Activated CD4-positive, CD25-positive, alpha-beta regulatory T cell treated with anti-CD3 and anti-CD28 coated beads, Interleukin-2, amount 50 U/mL, for 16 hours (primary cell): ENCODE measurements at places on chromosomes 2 and 18.

DNA sequence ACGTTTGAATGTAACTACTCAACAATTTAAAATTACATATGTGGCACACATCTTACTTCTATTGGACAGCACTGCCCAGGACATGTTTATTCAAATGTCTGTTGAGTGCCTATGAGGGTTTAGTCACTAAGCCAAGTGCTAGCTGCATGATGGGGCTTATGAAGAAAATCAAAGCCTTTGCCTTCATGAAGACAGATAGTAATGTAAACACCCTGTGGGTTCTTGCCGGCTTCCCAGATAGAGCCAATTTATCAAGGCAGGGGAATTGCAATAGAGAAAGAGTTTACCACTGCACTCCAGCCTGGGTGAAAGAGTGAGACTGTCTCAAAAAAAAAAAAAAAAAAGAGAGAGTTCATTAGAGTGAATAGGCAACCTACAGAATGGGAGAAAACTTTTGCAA lies 43.7 kb upstream of the NEB start:
- DNase-seq: no peak

GRCh38 chr18:57923611-57924010 lies 120.4 kb upstream of the NEDD4L start:
- no peak for DNase-seq

DNA sequence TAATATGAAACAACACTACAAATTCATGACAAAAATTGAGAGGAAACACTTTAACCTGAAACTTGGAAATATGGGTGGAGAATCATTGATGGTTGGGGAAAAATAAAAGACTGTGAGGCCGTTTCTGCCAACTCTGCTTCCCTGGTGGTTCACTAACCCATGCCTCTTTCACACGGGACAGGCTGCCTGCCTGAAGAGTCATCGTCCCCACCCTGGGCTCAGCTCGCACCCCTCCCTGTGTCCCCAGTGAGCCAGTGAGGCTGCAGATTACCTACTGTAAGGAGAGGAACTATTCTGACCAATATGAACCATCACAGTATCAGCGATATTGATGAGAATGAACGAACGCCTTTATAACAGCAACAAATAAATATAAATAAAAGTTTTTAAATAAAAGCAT lies 357.8 kb upstream of the CDH20 start:
- no peak for DNase-seq

GRCh38 chr18:74715306-74715705 lies 117.6 kb downstream of the ZNF407 start:
- DNase-seq: no peak

DNA sequence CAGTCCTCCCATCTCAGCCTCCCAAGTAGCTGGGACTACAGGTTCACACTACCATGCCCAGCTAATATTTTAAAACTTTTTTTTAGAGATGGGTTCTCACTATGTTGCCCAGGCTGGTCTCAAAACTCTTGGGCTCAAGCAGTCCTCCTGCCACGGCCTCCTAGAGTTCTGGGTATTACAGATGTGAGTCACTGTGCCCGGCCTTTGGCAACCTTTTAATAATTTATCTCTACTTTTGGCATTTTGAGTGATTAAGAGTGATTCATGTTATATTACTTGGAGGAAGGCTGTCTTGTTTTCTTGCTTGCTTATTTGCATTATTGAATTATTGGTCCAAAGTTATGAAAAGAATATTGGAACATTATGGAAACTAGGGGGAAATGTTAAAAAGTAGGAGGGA lies 24.3 kb downstream of the NCOA1 start:
- DNase-seq: no peak

DNA sequence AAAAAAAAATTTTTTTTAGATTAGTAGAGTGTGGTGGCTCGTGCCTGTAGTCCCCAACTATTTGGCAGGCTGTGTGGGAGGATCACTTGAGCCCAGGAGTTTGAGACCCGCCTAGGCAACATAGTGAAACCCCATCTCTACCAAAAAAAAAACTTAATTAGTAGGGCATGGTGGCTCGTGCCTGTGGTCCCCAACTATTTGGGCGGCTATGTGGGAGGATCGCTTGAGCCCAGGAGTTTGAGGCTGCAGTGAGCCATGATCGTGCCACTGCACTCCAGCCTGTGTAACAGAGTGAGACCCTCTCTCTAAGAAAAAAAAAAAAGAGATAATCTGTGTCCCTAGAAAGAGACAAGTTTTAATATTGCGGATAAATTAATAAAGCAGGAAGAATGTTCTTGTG lies 8.8 kb downstream of the GPR55 start:
- DNase-seq: no peak

- DNase-seq: no peak
Measured at GRCh38 chr18:26717123-26717719, 148.3 kb downstream of the AQP4 start.

GRCh38 chr18:9366126-9366714 lies 31.6 kb downstream of the TWSG1 start:
- no peak for DNase-seq

DNA sequence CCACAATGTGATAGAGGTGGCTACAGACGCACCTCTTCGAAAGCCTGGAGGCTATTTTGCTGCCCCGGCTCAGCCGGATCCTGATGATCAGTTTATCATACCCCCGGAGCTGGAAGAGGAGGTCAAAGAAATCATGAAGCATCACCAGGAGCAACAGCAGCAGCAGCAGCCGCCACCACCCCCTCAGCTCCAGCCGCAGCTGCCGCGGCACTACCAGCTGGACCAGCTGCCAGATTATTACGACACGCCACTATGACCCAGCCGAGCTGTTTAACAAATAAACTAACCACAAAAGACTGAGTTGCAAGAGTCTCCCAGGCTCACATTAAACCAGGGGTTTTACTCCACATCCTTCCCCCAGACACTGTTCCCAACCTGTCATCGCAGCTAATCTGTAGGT lies 263.8 kb downstream of the PHLPP1 start:
- DNase-seq: no peak

DNA sequence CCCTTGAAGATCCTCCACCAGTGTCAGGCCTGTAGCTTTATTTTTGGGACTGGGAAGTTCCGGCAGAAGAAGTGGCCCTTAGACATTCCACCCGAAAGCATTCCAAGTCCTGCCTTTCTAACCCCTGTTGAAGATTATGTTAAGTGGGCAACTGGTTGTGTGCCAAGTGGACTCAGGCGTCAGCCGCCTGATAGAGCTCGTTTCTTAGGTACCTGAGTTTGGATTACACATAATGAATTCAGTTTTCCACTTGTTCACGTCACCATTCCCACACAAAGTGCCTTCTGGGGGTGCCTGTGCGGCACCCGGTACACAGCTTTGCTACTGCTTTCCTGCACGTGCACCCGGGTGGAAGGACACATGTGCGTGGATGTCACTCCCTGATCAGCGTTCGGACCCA lies 156.5 kb downstream of the PTGR3 start:
- DNase-seq: no peak

DNA sequence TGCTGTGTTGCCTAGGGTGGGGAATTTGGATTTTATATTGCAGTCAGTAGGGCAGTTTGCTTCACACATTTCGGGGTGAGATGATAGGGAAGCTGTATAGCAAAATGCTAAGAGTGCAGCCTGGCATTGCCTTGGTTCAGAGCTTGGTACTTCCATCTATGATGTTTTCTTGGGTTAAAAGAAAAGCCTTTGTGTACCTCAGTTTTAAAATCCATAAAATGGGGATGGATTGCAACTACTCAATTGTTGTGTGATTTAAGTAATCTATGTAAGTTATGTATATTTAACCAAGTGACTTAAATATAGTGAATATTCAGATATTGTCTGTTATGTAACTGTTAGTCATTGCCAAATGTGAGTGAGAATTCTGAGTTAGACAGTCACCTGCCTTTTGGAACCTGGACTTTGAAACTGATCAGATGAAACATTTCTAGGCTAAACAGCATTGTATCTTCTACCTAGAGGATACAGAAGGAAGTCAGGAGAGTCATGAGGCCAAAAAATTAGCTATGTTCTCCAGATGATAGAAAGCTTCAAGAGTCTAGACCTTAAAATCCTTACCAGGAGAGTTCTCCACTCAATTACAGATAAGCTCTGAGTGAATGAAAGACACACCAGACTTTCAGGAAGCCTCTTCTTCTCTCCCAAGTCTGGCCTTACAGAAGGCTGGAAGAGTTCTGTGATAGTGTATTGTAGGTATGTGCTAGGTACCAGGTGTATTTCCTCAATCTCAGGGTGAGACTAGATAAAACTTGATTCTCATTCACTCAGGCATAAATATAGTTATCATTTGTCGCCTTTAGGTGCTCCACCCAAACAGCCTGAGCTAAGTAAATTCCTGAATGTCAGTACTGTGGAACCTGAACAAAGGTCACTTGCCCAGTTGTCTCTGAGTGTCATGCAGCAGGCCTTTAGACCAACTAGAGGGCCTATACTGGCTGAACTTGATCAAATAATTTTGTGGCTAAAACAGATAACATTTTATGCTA lies 7.5 kb downstream of the RIOK3 start:
- DNase-seq: no peak

DNA sequence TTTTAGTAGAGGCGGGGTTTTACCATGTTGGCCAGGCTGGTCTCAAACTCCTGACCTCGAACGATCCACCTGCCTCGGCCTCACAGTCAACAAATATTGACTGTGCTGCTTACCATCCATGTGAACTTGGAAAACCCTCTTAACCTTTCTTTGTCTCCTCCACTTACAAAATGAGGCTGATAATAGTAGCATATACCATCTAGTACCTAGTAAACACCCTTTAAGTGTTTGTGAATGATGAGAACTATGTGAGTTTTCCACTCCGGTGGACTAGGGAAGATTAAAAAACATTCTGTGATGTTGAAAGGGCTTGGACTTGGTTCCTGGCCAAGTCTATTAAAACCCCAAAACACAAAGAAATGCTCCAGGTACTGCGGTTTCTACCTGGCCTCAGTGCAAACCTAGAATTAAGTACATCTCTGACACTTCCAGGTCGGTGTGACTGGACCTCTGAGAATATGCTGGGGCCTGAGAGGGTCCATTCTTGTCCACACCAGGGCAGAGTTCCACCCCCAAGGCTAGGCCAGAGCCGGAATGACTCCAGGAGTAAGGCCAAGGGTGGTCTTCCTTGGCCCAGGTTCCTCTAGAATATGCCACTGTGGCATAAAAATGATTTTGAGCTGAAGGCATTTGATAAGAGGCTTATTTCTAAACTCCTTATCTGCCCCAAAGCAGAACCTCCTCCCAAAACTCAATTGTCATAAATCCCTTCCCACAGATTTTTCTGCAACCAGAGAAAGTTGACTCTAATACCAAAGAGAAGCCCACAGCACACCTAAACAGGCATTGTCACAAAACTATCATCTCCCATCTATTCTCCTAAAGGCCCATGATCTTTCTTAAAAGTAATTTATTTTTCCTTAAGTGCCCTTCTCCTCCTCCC lies 217.5 kb downstream of the TGIF1 start:
- DNase-seq: no peak

- no peak for DNase-seq
Measured at GRCh38 chr18:12324991-12325725, 17.1 kb downstream of the TUBB6 start.

DNA sequence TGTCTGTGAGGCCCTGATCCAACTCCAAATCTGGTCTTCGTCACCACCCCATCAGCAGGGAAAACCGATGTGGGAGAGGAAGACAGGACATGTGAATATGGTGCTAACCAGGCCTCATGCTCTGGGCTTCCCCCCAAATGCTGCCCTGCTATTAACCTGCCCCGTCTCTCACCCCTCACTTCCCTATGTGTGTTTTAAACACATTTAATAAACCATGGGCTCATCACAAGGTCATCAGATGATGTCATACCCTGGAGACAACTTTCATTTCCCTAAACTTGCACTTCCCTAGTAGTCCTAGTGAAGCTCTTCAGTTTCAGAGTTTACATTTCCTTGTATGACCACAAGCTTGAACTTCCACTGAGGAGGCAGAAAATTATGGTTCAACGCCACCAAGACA lies 49.9 kb downstream of the CD8B2 start:
- no peak for DNase-seq

- DNase-seq: no peak
Measured at GRCh38 chr2:83602753-83603152, 856.3 kb downstream of the SUCLG1 start.

DNA sequence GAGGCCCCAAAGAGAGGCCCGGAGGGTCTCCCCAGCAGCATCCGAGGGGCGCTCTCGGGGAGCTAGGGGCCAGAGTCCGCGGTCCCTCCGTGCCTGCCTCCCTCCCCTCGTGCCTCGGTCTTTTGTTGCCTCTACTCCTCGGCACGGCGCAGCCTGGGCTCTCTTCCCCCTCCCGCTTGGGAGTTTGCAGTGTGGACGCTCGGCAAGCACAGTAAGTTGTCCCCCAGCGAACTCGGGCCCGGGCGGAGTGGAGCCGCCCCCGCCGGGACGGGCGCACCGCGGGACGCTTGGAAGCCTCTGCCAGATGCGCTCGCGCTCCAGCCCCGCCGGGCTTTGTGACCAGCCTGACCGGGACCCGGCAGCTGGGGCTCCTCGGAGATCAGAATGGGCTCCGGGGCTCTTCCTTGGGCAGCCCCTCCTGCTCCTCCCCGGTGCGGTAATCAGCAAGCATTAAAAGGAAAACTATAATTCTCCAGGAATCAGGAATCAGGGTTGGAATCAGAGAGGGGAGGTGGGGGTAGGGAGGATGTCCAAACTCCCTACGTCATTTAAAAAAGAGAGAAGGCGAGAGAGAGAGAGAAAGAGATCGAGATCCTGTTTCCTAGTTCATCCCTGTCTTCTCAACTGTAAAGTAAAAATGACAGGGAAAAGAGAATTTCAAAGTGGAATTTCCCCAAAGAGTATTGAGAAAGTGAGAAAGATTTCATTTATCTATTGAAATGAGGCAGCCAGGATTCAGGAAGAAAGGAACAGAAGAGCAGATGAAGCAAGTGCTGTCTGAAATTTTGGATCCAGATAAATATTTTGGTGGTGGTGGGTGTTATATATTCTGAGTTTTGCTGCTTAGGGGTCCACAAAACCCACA lies 786 bp upstream of the TMEM200C start:
- no peak for DNase-seq

GRCh38 chr2:221112744-221113143 lies 459.4 kb downstream of the EPHA4 start:
- DNase-seq: no peak

- DNase-seq: no peak
Measured at GRCh38 chr18:55290898-55291297, 297.1 kb downstream of the TCF4 start.
